Kidney capillary endothelial cell (primary cell): ENCODE measurements at places on chromosomes 2 and 18.

- no peak for DNase-seq
Measured at GRCh38 chr2:41709702-41710599, 337.9 kb upstream of the PKDCC start.

DNA sequence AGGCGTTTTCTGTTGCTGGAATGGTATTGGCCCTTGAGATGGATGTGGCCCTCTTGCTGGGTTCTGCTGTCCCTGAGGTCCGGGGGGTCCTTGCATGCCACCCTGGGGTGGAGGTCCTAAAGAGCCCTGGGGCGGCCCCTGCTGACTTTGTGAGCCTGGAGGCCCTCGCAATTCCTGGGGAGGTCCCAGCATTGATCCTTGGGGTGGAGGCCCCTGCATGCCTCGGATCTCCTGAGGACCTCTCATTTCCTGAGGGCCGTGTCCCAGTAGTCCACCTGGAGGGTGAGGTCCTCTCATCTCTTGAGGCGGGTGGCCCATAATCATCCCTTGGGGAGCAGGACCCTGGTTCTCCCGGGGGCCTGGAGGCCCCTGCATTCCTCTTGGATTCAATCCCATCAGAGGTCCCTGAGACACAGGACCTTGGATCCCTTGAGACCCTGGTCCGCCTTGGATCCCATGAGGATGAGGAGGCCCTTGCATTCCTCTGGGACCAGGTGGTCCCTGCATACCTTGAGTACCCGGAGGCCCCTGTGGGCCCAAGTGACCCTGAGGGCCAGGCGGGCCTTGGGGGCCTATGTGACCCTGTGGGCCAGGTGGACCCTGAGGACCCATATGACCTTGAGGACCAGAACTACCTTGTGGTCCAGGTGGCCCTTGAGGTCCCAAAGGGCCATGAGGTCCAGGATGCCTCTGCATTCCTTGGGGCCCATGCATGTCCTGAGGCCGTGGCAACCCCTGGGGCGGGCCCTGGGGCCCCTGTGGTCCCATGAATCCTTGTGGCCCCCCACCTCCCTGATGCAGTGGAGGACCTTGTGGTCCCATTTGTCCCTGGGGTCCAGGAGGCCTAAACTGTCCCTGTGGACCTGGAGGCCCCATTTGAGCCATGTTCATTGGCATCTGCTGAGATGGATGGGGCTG is 18.3 kb downstream of the SFT2D3 start:
- DNase-seq, result no peak

DNA sequence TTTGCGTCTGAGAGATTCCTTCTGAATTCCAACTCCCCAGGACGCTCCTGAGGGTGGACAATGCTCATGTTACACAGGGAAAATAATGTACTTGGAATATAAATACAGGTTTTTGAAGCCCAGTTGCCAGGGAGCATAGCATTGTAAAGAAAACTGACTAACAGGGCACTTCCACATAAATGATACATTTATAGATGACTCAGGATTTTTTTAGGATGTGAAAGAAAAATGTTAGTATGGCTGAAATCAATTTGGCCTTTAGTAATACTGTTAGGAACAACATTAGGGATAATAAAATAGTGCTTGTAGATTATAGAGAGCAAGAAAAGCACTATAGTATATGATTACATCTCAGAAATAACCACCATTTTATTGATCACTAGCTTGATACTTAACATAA is 23.6 kb downstream of the ZNF397 start:
- DNase-seq, result no peak

DNA sequence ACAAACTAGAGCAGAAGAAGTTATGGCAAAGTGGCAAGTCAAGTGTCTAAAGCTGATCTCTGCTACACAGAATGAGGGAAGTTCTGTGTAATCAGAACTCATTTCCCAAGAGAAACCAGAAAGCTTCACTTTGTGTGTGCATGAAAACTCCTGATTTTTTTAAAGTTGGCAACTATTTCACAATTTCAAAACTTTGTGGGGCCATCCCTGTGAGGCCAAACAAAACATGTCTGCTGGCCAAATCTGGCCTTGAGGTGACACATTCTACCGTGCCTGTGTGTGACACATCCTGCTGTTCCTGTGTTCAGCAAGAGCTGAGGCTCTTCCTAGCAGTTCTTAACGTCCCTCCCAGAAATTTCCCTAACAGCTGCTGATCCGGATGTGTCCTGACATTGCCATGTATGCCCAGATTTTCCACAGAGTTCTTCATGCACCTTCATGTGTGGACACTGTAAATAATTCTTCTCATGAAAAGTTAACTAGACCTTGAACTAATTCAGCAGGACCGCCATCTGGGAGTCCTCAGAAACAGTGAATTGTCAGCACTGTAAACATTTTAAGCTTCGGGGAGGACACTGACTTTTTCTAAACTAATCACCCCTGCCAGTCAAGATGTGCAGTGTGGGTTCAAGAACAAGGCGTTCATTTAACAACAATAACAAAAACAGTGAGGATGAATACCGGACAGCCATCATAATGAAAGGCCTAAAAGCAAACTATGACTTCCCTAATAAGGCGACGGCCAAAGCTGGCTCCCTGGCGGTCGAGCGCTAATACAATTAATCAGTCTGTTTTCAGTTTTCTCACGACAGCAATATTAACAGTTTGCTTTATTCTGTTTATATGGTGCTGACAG is 99.0 kb downstream of the PLEKHM3 start:
- DNase-seq, result peak; percentile 52

- no peak for DNase-seq
Measured at GRCh38 chr2:2767837-2768236, 436.8 kb upstream of the MYT1L start.

- peak; percentile 88 for DNase-seq
Measured at GRCh38 chr2:196112418-196113034, 43.9 kb upstream of the DNAH7 start.

DNA sequence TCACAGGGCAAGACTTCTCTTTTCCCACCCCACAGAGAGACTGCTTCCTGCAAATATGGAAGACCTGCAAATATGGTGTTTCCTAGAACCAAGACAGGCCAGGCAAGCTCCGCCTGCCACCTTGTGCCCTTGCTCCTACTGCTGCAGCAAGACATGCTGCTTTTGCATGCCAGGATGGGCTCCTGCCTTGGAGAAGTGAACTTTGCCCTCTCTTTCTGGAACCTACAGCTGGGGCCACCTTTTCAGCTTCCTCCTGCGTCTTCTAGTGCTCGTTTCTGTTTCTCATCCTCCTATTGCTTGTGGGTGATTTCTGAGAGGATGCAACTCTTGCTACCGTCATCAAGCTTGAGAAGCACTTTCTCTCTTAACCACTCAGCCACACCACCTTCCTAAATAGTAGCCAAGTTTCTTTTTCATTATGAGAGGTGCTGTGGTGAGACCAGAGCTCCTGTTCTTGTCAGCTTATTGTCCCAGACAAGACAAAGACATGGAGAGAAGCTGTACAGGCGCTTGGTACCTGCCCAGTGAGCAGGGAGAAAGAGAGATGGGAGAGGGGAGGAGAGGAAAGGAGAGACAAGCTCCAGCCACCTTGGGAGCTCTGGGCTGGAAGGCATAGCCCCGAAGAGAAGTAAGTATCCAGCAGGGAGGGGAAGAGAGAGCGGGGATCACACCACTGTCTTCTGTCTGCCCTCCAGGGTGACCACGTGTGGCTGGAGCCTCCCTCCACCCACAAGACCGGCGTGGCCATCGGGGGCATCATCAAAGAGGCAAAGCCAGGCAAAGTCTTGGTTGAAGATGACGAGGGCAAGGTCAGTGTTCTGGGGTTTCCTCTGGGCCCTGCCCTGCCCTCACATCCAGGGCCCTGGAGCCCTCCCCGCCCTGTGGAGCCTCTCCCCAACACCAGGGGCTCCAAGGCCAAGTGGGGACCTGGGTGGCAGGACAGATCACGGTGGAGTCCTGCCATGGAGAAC is 28.3 kb downstream of the MYO7B start:
- DNase-seq, result no peak

DNA sequence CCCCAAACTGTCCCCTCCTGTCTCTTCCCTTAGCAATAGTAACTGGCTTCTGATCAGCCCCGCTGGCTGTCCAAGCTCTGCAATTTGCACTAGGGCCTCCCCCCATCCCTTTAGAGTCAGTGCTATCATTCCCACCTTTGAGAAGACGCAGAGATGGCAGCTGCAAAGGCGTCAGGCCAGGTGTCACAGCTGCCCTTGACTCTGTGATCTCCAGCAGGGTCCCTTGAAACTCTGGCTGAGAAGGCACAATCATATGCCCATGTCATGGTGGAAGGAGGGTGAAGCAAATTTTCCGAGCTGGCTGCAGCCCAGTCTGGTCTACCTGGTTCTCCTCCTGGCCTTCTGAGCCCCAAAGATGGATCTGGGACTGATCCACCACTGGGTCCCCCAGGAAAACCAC is 49.2 kb upstream of the TEX51 start:
- DNase-seq, result no peak

DNA sequence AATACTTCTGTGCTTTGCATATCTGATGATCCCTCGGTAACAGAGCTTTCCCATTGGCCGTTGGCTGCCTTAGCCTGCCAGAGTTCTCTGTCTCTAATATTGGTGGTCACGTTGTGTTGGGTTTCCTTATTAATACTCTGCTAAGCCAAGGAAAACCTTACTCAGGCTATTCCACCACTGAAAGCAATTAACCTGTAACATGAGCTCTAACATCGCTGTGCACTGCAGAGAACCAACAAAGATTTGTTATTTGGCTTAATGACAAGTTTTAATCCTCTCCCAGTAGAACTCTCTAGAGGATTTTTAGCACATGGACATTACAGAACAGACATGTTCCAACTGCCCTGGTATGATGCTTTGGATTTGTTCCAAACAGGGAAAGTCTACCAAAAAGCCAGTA is 825.9 kb upstream of the POU3F3 start:
- DNase-seq, result no peak

DNA sequence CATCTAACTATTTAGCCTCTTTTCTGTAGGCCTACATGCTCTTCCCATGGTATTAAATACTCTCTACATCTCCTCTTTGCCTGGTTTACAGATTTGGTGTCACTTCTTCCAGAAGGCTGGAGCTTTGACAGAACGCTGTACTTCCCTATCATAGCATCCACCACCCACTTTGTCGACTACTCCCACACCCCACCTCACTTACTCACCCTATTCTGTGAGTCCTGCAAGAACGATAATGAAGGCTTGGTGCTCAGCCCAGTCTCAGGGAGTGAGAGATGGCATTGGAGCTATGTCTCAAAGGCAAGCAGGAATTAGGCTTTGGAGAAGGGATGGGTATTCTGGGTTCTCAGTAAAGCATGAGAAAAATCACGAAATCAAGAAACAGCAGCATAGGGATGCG is 20.3 kb upstream of the KDM3A start:
- no peak for DNase-seq

- no peak for DNase-seq
Measured at GRCh38 chr18:59911600-59911999, 11.8 kb downstream of the PMAIP1 start.

DNA sequence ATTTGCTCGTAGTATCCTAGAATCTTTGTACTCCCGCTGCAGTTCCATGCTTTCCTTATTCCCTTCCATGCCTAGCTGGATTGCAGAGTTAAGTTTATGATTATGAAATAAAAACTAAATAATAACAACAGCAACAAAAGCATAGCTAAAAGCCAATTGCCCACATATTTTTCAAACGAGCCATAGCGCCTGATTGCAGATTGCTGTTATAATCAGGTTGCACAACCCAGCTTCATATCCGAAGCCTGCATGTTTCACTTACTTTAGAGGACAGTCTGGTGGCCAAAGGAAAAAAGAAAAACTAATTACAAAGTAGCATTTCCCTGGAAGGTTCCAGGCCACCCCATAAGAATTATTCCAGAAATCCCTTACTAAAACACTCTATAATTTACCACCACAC is 31.9 kb upstream of the PNO1 start:
- no peak for DNase-seq
